ENCODE measurements at places on chromosomes 7 and 10.

DNA sequence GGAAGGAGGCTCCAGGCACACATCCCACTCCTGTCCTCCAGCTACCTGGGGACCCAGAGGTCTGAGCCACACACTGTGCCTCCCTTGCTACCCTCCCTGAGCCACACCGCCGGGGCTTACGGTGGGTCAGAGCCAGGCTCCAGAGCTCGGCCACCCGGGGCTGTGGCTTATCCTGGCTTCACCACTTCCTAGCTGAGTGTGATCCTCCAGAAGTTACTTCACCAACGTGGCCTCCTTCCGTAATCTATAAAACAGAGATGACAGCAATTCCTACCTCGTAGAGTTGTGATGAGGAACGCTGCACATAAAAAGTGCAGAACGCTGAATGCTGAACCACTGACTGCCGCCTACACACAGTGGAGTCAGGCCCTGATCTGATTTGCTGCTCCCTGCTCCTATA, 285.0 kb downstream of the PRPF18 start:
- no peak for DNase-seq

DNA sequence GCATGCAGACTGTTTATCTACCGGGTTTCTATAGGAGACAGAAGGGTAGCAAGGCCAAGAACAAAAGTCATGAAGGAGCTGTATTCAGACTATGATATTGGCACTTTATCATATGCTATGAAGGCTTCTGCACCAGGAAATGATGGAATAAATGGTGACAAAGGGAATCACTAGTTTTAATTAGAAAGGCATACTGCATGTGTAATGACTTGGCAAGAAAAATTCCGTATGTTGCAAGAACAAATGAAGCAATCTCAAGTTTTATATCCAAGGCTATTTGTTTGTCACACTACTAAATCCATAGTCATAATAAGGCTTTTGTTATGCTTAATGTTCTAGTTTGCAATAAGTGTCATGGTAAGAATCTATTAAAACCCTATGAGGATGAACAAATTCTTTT, 230.9 kb downstream of the ZEB1 start:
- DNase-seq, result no peak

DNA sequence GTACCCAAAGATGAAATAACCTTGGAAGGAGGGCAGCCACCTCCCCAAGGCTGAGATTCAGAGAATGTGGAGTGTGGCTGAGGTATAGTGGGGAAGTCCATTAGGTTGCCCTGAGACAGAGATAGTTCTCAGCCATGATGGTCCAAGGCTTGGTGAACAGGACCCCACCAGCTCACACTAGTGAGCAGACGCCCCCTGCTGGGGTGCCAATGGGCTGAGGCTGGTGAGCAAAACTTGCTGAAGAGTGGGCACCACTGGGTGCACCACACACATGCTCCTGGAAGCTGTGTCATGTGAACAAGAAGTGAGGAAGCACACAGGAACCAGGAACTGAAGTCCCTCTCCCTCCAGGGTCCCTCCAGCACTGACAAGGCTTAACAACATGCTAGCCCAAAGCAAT, 8.9 kb downstream of the FBXL13 start:
- peak; percentile 28 for DNase-seq

DNA sequence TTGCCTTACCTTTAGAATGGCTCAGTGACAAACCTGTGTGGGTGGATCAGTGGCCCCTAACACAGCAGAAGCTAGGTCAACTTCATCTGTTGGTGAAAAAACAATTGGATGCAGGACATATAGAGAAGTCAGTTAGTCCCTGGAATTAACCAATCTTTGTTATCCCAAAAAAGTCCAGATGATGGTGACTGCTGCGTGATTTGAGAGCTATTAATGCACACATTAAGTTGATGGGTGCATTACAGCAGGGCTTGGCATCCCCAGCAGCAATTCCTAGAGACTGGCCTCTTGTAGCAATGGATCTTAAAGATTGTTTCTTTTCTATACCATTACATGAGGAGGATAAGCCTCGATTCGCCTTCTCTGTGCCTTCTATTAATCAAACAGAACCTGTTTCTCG, 33.3 kb downstream of the OR13A1 start:
- DNase-seq, result peak; percentile 3

GRCh38 chr10:28906415-28906814, 229.1 kb downstream of the BAMBI start:
- DNase-seq, result no peak

DNA sequence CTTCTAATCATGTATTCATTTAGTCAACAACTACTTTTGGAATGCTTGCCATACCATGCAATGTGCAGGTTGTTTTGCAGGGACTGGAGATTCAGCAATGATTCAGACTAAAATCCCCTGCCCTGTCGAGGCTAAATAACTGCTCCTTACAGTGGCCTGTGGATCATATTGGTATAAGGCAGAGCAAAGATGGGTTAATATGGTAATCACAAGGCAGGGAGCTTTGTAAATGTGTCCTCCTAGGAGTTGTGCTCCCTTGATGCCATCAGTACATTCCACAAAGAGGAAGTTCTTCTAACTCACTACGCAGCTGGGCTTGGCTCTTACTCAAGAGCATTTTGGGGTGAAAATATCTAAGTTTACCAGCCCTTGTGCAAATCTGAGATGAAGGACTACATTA, 614 bp upstream of the IFIT2 start:
- peak; percentile 36 for DNase-seq

DNA sequence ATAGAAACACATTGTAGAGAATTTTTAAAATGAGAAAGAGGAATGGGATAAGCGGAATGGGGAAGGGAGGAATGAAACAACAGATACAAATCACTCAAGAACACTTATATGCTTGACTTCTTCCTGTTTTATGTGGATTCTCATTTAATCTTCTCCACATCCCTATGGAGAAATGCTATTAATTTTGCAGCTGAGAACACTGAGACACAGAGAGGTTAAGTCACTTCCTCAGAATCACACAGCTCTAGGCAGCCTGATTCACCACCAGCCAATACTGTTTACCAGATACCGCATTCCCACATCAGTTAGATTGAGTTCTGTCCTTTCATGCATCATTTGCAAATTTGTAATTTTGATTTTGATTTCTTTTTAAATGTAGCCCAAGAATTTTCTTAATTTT, 170.5 kb downstream of the SH2D4B start:
- DNase-seq, result no peak

DNA sequence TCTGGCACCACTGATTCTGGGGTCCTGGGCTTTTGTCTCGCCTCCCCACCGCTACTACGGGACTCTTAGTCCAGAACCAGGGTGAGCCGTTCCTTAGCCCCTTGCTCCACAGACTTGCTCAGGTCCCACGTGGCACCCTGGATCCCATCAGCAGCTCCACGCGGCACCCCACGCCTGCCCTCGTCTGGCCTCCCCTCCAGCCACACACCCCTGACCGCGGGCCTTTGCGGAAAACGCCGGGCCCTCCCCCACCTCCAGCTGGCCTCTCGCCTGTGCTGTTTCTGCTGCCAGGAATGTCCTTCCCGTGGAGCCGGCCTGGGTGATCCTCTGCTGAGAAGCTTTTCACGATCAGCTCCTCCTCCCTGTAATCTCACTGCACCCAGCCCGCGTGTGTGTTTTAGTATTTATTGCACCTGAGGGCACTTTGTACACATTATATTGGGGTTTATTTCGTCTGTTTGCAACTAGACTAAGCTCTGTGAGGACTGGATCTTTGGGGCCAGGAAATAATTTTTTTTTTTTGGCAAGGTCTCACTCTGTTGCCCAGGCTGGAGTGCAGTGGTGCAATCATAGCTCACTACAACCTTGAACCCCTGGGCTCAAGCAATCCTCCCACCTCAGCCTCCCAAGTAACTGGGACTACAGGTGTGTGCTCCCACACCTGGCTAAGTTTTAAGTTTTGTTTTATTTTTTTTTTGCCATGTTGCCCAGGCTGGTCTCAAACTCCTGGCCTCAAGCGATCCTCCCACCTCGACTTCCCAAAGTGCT, 10.5 kb upstream of the TTYH3 start:
- DNase-seq, result no peak

- no peak for DNase-seq
Measured at GRCh38 chr10:122112625-122113160, 123.7 kb downstream of the TACC2 start.

DNA sequence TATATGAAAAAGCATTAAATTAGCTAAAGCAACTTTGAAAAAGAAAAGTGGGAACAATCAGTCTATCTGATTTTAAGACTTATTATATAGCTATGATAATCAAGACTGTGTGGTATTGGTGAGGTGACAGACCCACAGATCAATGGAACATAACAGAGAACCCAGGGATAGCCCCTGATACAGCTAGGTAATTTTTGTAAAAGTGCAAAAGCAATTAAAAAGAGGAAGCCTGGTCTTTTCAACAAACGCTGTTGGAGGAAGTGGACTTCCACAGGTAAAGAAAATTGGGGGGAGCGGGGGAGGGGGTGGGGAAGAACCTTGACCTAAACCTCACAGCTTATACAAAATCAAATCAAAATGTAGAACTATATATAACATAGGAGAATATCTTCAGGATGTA, 45.4 kb downstream of the GNA12 start:
- no peak for DNase-seq

DNA sequence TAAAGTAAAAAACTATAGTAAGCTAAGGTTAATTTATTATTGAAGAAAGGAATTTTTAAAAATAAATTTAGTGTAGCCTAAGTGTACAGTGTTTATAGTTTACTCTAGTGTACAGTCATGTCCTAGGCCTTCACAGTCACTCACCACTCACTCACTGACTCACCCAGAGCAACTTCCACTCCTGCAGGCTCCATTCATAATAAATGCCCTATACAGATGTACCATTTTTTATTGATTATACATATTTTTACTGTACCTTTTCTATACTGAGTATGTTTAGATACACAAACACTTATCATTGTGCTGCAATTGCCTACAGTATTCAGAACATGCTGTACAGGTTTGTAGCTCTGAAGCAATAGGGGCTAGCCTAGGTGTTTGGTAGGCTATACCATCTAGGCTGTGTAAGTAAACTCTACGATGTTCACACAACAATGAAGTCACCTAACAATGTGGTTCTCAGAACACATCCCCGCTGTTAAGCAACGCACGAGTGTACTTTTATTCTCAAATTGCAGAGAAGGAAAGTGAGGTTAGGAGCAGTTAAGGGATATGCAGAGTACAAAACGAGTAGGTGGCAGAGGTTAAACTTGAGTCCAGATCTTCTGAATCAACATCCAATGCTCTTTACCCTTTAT, 38.9 kb upstream of the PLCE1 start:
- no peak for DNase-seq

- DNase-seq, result no peak
Measured at GRCh38 chr7:107446531-107446930, 23.3 kb upstream of the GPR22 start.

DNA sequence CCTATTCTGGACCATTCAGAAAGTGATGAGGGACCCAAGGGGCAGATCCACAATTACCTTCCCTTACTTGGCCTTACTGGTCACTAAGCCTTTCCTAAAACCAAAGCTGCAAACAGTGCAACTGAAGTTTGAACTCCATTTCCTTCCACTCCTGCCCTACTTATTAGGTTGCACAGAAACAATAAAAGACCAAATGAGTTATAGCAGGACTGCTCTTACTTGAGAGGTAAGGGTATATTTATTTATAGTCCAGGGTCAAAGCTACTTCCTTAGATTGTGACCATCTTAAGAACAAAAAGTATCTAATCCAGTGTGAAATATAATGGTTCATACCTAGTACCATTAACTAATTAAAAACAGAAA, 27.0 kb downstream of the CDK6 start:
- peak; percentile 7 for DNase-seq

DNA sequence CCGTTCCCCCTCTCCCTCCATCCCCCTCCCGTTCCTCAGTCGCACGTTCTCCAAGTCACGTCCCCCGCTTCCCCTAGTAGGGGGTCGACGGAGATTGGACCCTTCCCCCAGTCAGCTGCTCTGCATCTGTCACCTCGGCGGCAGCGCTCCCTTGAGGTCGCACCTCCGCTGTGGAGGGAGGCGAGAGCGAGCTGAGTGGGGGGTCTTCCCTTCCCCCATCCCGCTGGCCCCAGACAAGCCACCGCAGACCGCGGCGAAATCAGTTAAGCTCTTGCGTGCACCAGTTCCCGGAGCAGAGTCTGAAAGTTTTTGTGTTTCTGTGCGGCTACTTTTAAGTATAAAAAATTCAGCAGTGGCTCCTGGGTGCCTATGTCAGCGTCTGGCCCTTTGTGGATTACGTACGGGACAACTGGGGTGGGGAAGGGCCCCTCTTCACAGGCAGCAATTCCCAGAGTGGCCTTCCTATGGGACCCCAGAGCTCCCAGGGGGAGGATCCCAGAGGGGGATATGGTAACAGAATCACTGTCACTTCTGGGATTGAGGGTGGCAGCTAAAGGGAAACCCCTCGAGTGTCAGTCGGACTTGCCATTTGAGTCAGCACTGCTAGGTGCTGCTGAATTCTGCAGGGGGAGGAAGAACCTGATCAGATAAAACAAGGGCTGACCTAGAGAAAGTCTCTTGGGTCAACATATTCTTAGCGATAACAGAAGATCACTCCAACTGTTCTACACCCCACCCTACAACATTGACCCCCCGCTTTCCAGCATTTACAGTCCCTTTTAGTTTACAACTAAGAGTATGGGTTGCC, 12.5 kb upstream of the DDIT4 start:
- DNase-seq, result peak; percentile 39

DNA sequence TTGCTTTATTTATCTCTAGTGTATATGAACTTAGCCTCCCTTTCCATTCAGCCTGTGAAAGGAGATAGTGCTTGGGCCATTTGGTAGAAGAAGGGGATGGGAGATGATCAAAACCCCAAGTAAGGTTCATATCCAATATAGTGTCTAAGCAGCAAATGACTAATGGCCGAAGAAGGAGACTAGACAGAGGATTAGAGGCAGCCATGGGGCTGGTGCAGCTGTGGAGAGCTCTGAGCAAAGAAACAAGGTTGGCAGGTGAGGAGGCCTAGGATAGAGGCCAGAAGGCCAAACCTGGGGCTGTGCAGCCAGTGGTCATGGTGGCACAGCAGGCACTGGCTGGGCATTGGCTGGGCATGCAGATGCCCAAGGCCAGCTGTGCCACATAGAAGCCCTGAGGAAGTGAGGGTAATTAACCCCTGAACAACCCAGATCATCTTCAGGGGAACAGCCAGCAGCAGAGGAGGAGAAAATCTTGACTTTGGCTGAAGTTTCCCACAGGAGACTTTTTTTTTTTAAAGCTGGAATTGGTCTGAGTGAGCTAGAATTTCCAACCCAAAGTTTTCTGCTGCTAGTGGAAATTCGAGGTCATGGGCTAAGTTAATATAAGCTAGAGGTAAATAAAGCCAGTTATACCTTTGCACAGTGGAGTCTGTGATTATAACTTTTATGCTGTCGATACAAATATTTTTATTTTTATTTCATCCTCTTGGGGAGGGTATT, 10.3 kb upstream of the CPA1 start:
- DNase-seq, result no peak

All from CD4-positive, alpha-beta T cell treated with Interleukin-1 beta for 1 hour (primary cell).